ENCODE measurements at places on chromosomes 5 and 9.
A peak's percentile ranks its signal among the peaks of the same experiment; 100 is the strongest.

GRCh38 chr5:1777281-1778137, 22.1 kb downstream of the MRPL36 start:
- no peaks in the 10 kb centered on the region for H3K27me3 ChIP-seq
- no peaks in the 10 kb centered on the region for H3K4me1 ChIP-seq
- no peak overlapping the region for H3K27ac ChIP-seq
- DNase-seq = no peak

GRCh38 chr5:176725521-176726280, 78.4 kb downstream of the TSPAN17 start:
- DNase-seq = no peak
- no peaks in the 10 kb centered on the region for H3K4me1 ChIP-seq
- H3K27ac ChIP-seq = no peak overlapping the region
- H3K4me3 ChIP-seq = no peak overlapping the region
- no peaks in the 10 kb centered on the region for H3K36me3 ChIP-seq
- H3K27me3 ChIP-seq = peaks cover 98% of the 10 kb centered on the region

DNA sequence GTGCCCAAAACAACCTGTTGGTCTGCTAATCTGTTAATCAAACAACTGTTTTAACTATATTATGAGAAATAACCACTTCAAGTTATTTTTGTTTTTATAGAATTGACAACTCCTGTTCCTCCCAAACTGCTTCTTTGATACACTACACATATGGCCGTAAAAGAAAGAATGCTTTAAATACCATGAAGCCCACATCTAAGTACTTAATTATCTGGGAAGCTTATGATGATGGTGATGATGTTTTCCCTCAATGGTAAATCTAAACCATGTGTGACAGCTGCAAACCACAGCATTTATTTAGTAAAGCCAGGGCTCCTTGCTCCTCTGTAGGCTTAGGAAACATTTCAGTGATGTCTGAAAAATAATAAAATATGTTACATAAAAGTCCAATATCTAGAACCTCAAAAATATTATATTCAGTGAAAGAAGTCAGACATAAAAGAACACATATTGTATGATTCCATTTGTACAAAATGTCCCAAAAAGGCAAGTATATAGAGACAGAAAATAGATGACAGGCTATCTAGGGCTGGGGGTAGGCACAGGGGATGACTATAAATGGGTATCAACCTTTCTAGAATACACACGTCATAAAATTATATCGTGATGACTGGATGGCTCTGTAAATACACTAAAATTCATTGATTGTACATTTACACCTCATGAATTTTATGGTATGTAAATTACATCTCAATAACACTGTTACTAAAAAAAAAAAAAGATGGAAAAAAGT, 154.1 kb downstream of the EFNA5 start:
- DNase-seq = no peak
- no peaks in the 10 kb centered on the region for H3K36me3 ChIP-seq
- no peaks in the 10 kb centered on the region for H3K27me3 ChIP-seq
- H3K4me3 ChIP-seq = no peak overlapping the region
- peaks cover 8% of the 10 kb centered on the region for H3K4me1 ChIP-seq
- H3K27ac ChIP-seq = no peak overlapping the region

DNA sequence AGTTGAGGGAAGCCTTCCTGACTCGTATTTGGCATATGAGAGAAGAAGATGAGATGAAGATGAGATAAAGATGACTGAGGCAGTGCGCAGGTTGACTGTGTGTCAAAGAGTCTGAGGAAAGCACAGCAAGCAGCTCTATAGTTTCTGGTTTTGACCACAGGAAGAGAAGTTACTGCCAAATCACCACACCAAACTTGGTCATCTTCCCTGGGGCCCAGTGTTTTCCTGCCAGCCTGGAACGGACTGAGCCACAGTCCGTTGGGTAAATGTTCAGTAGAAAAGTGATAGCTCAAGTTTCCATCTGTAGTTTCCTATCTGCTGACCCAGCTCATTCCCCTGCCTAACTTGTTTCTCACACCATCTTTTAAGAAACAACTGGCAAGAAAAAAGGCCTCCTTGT, 80.7 kb upstream of the ADAMTS19 start:
- no peak overlapping the region for H3K4me3 ChIP-seq
- H3K4me1 ChIP-seq = peaks cover 31% of the 10 kb centered on the region
- peak; percentile 86 for DNase-seq
- no peaks in the 10 kb centered on the region for H3K36me3 ChIP-seq

- no peaks in the 10 kb centered on the region for H3K27me3 ChIP-seq
- H3K4me1 ChIP-seq = peaks cover 9% of the 10 kb centered on the region
- H3K36me3 ChIP-seq = no peaks in the 10 kb centered on the region
- no peak overlapping the region for H3K4me3 ChIP-seq
- no peak overlapping the region for H3K27ac ChIP-seq
Observed at GRCh38 chr5:39502704-39503103, 77.9 kb upstream of the DAB2 start.

DNA sequence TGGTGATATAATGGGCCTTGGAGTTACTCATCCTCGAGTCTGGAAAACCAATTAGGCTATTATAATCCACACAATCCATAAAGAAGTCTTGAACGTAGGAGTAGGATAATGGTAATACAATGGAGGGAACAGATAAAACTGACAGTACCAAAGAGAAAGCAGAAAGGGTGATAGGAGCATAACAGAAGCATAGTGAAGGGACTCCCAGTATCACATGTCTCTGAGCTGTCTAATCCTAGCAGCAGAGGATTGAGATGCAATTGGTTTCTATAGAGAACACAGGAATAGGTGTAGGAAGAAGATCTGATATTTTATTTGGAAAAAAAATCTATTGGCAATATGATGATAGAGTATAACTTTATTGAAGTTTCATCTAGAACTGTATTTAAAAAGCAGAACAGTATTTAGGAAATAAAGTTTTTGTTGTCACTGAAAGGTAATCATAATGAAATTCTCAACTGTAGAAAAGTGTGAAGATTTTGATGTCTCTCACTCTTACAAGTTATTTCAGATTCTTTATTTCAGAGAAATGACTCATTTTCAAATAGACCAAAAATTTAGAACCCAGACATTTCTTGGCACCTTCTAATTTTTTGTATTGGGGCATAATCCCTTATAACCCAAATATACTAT, 25.4 kb downstream of the SRFBP1 start:
- 0 out of 2 replicates have a peak, but pooled peaks cover under 1% of the 10 kb centered on the region for H3K4me1 ChIP-seq
- no peak for DNase-seq
- H3K36me3 ChIP-seq = no peaks in the 10 kb centered on the region
- H3K27me3 ChIP-seq = no peaks in the 10 kb centered on the region
- H3K27ac ChIP-seq = no peak overlapping the region

GRCh38 chr9:75239176-75239575, 150.9 kb downstream of the OSTF1 start:
- H3K4me1 ChIP-seq = no peaks in the 10 kb centered on the region
- no peak for DNase-seq
- H3K27me3 ChIP-seq = no peaks in the 10 kb centered on the region
- no peak overlapping the region for H3K27ac ChIP-seq
- no peaks in the 10 kb centered on the region for H3K36me3 ChIP-seq

GRCh38 chr5:149860801-149861322, 83.7 kb downstream of the PDE6A start:
- DNase-seq = peak; percentile 88
- no peaks in the 10 kb centered on the region for H3K27me3 ChIP-seq
- H3K4me1 ChIP-seq = peaks cover 18% of the 10 kb centered on the region

DNA sequence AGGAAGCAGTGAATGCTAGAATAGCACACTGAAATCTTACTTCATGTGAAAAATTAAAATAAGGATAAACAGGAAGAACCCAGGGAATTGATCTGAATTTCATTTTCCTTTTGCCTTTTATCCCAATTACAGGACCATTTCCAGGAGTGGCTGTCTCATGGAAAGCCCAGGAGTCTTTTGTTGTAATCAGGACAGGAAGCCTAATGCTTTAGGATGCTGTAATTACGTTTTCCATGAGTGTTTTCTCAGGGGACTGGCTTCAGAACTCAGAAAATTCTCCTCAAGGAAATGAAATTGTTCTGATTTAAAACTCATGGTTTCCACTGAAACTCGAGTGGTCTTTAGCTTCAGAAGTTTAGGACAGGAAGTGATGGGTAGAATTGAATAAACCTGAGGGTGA, 56.6 kb upstream of the CAMK4 start:
- no peak overlapping the region for H3K4me3 ChIP-seq
- no peaks in the 10 kb centered on the region for H3K4me1 ChIP-seq
- no peaks in the 10 kb centered on the region for H3K27me3 ChIP-seq
- H3K36me3 ChIP-seq = no peaks in the 10 kb centered on the region
- no peak for DNase-seq
- H3K27ac ChIP-seq = no peak overlapping the region

DNA sequence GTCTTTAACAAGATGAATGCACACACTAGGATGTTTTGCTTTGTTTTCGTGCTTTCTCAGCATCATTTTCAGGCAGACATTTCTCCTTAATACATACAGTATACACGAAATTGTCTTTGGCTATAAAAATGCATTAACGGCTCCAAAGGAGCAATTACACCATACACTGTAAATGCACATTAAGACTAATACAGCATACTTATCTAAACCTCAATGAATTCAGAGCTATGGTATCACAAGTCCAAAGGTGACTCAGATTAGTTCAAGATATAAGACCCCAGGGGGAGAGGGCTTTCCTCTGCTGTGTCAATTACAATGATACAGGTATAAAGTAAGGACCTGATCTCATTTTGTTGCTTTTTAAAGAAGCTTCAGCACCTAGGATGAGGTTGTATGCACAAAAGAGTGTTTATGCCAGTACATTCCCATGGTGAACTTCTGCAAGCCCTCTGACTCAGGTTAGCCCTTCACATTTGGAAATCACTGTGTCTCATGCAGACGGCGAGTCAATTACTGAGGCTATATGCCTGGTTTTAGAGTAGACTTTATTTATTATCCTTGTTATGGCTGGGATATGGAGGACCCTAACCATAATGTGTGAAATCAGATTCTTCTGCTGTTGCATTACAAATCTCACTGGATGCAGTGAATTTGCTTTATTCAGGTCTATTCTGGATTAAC, 233.3 kb downstream of the ZNF608 start:
- no peak overlapping the region for H3K4me3 ChIP-seq
- no peaks in the 10 kb centered on the region for H3K27me3 ChIP-seq
- H3K27ac ChIP-seq = no peak overlapping the region
- DNase-seq = no peak
- H3K4me1 ChIP-seq = no peaks in the 10 kb centered on the region

- H3K27me3 ChIP-seq = no peaks in the 10 kb centered on the region
- H3K36me3 ChIP-seq = no peaks in the 10 kb centered on the region
- no peak overlapping the region for H3K27ac ChIP-seq
- no peaks in the 10 kb centered on the region for H3K4me1 ChIP-seq
- H3K4me3 ChIP-seq = no peak overlapping the region
Observed at GRCh38 chr9:110984890-110985437, 53.3 kb downstream of the LPAR1 start.

DNA sequence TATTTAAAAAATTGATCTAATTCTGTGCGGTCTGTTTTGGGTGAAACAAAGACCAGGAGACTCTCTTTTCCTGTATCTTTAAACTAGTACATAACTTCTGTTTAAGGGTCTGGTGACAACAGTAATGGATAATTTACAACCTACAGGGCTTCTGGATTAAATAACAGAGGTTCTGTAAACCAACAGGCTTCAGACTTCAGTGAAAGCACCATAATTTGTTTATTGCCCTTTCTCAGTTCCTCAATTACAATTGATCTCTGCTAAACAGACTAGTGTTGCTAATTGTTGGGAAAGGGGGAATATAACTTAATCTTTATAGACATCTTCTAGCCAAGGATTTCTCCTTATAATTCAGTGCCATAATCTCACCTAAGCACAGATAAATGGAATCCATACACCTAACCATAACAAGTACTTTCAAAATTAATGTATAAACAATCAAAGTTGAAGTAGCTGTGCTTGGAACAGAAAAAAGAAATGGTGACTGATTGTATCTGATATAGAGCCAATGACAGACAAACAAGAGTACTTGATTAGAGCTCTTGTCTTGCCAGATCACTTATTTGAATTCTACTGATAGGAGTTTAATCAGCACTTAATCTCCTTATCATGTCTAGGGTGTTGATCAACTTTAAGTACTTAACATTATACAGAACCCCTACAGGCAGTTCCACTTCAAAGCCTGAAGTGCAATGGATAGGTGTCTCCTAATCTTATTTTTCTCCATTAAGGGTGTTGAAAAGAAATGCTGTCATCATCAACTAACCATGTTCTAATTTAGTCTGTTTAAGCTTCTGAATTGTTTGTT, 536.0 kb downstream of the NR2F1-AS1 start:
- no peak overlapping the region for H3K4me3 ChIP-seq
- no peaks in the 10 kb centered on the region for H3K4me1 ChIP-seq
- H3K27me3 ChIP-seq = no peaks in the 10 kb centered on the region
- no peaks in the 10 kb centered on the region for H3K36me3 ChIP-seq
- DNase-seq = no peak
- H3K27ac ChIP-seq = no peak overlapping the region

- DNase-seq = no peak
- no peaks in the 10 kb centered on the region for H3K4me1 ChIP-seq
- H3K36me3 ChIP-seq = no peaks in the 10 kb centered on the region
- H3K4me3 ChIP-seq = no peak overlapping the region
- H3K27ac ChIP-seq = no peak overlapping the region
Observed at GRCh38 chr5:30092548-30092947, 1100.9 kb upstream of the CDH6 start.

DNA sequence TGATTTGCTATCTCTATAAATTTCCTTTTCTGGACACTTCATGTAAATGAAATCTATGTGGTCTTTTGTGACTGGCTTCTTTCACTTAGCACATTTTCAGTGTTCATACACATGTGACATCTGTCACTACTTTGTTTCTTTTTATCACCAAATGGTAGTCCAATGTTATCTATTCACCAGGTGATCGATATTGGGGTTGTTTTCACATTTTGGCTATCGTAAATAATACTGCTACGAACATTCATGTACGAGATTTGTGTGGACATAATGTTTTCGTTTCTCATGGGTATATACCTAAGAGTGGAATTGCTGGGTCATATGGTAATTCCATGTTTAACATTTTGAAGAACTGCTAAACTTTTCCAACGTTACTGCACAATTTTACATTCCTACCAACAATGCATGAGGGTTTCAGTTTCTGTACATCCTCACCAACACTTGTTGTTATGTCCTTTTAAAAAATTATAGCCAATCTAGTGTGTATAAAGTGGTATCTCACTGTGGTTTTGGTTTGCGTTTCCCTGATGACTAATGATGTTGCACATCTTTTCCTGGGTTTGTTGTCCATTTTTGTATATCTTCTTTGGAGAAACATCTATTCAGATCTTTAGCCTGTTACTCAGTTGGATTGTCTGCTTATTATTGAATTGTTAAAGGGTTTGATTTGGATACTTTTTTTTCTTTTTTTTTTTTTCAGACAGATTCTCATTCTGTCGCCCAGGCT, 263.0 kb downstream of the PDZD2 start:
- DNase-seq = no peak
- H3K36me3 ChIP-seq = no peaks in the 10 kb centered on the region
- no peaks in the 10 kb centered on the region for H3K27me3 ChIP-seq
- H3K4me3 ChIP-seq = no peak overlapping the region
- H3K27ac ChIP-seq = no peak overlapping the region
- H3K4me1 ChIP-seq = no peaks in the 10 kb centered on the region
